ENCODE measurements at places on chromosomes 1 and 21.

GRCh38 chr1:44547361-44547760, 126.9 kb downstream of the TMEM53 start:
- no peak overlapping the region for H3K27ac ChIP-seq
- H3K4me3 ChIP-seq, result no peak overlapping the region
- no peaks in the 10 kb centered on the region for H3K27me3 ChIP-seq
- no peaks in the 10 kb centered on the region for H3K4me1 ChIP-seq

GRCh38 chr1:181482521-181483284, 614 bp upstream of the CACNA1E start:
- no peaks in the 10 kb centered on the region for H3K36me3 ChIP-seq
- no peak overlapping the region for H3K4me3 ChIP-seq
- H3K27me3 ChIP-seq, result peaks cover 92% of the 10 kb centered on the region
- no peak overlapping the region for H3K27ac ChIP-seq
- H3K4me1 ChIP-seq, result no peaks in the 10 kb centered on the region

- no peaks in the 10 kb centered on the region for H3K27me3 ChIP-seq
- H3K4me3 ChIP-seq, result no peak overlapping the region
- no peaks in the 10 kb centered on the region for H3K4me1 ChIP-seq
- DNase-seq, result no peak
These were observed 47.7 kb downstream of the TTC13 start for GRCh38 chr1:230930986-230931385.

DNA sequence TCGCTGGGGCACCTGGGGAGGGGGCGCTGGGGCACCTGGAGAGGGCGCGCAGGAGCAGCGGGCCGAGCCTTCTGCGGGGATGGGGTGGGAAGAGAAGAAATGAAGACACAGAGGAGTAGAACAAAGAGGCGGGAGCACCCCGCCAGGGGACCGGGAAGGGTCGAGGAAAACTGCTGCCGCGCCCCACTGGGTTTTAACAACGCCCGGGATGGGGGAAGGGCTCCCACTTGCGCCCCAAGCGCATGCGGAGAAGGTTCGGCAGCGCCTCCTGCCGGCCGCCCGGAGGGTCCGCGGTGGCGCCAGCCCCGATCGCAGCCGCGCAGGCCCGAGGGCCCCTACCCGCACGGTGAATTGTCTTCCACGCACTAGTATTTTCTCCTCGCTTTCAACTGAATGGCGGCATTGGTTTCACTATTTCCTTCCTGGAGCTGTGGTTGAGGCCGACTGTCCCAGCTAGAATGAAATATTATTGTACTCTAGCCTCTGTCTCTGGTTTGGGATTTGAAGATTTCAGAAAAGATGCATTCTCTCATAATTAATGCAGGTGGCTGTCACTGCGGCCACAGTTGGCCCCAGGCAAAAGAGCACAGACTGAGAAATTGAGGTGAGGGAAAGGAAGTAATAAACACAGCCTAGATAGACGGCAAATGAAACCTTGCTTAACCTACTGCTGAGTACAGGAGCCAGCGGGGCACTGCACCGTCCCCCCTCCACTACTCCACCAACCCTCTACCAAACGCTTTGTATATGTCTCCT, 57.3 kb downstream of the MAB21L3 start:
- H3K4me3 ChIP-seq, result peak overlapping the region; percentile 35
- H3K36me3 ChIP-seq, result no peaks in the 10 kb centered on the region
- no peaks in the 10 kb centered on the region for H3K27me3 ChIP-seq

DNA sequence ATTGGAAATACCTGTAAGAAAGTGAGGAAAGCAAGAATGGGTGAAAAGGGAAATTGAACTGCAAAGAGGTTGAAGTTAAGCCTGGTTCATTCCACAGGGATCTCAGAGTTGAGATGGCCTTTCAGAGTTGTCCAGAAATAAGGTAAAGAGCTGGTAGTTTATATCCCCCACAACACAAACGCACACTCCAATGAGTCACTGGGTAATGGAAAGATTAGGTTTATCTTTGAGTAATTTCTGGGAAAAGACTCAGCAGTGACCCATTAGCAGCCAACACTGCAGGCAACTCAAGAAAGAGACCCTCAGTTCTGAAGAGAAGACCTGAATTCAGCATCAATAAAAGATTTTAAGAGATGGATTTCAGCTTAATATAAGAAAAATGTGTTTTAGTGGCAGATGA, 485.5 kb downstream of the PTPRC start:
- no peak overlapping the region for H3K27ac ChIP-seq
- peaks cover 6% of the 10 kb centered on the region for H3K4me1 ChIP-seq
- no peaks in the 10 kb centered on the region for H3K27me3 ChIP-seq
- no peak overlapping the region for H3K4me3 ChIP-seq
- no peak for DNase-seq

DNA sequence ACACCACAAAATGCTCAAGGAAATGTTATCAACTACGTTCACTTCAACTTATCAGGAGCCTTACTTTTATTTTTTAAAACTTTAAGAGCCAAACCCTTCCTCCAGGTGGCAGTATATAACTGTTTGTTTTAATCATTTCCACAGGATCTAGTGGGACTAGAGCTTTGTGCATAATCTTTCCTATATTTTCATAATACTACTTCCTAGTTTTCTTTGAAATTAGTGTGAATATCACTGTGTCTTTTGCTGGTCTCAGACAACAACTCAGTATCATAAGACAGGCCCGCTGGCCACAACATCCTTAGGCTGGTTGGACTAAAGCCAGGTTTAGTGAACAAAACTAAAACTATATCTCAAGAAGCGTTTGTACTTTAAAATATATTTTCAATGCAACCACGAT, 145.5 kb downstream of the TIAM1 start:
- H3K4me3 ChIP-seq, result no peak overlapping the region
- peak; percentile 69 for DNase-seq
- H3K27me3 ChIP-seq, result no peaks in the 10 kb centered on the region
- H3K27ac ChIP-seq, result no peak overlapping the region
- no peaks in the 10 kb centered on the region for H3K4me1 ChIP-seq

GRCh38 chr1:173454966-173455524, 22.1 kb upstream of the PRDX6 start:
- no peak overlapping the region for H3K4me3 ChIP-seq
- no peaks in the 10 kb centered on the region for H3K4me1 ChIP-seq
- no peak overlapping the region for H3K27ac ChIP-seq
- DNase-seq, result no peak

DNA sequence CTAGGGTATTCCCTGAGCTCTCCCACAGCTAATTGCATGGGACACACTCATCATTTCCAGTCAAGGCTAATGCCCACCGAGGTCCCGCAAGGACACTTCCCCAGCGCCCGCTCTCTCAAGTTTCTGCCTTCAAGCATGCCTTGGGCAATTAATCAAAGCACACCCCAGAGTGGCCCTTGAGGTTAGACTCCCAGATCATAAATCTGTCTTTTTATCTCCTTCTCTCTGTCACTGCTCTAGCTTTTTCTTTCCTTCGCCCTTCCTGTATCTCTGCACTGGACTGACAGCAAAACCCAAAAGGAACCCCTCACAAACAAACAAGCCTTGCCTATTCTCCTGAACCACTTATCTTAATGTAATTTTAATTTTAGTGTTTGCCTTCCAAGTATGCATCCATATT, 7.9 kb upstream of the EXOSC10 start:
- H3K27ac ChIP-seq, result no peak overlapping the region
- H3K4me1 ChIP-seq, result no peaks in the 10 kb centered on the region
- peaks cover 28% of the 10 kb centered on the region for H3K36me3 ChIP-seq
- DNase-seq, result no peak
- no peaks in the 10 kb centered on the region for H3K27me3 ChIP-seq
- no peak overlapping the region for H3K4me3 ChIP-seq

GRCh38 chr21:43209575-43210453, 41.0 kb downstream of the CRYAA start:
- no peak overlapping the region for H3K4me3 ChIP-seq
- H3K27me3 ChIP-seq, result no peaks in the 10 kb centered on the region
- H3K27ac ChIP-seq, result no peak overlapping the region
- H3K36me3 ChIP-seq, result no peaks in the 10 kb centered on the region
- DNase-seq, result no peak

DNA sequence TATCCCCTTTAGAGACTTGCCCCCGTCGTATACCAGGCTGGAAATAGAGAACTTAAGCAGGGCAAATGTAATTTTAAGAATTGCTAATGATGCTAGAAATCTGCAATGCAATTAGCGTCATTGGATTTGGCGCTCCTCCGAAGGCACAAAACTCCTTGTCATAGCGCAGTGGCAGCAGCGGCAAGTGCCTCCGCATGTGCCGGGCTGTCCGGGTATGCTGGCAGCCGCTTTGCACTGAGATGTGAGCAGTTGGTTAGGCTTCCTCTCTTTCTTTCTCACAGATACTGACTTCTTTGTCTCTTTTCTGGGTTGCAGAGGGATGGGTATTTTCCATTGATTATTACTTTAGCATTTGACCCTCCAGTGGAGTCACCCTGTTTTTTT, 193.4 kb upstream of the LMO4 start:
- no peaks in the 10 kb centered on the region for H3K27me3 ChIP-seq
- no peak for DNase-seq
- H3K4me3 ChIP-seq, result no peak overlapping the region
- H3K27ac ChIP-seq, result no peak overlapping the region
- H3K36me3 ChIP-seq, result no peaks in the 10 kb centered on the region
- no peaks in the 10 kb centered on the region for H3K4me1 ChIP-seq

All from A673 (cell line).